ENCODE measurements at places on chromosomes 4 and X.

- no peak for DNase-seq
These were observed 109.2 kb downstream of the MAPK10 start for GRCh38 chr4:86250619-86251018.

- DNase-seq, result no peak
These were observed 11.5 kb downstream of the CTAG1A start for GRCh38 chrX:154596290-154596929.

DNA sequence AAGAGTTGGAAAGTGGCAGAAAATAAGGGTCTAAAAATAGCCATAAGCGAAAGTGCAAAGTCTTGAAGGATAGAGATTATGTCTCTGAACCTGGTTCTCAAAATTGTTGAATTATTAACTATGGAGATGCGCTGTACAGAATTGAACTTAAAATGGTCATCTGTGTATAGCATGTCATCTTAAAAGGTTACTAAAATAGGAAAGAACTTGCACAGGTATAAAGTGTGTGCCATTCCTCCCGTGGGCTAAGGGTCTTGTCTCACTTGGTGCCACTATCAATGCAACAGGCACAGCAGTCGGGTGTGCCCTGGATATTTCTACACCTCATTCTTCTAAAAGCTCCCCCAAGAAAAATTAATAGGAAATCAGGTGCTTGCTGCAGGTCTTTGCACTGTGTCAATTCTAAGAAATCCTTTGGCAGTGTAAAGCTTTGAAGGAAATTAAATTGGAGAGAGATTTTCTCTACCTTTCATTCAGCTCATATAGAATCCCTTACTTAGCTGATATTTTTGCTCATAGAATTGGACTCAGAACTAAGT is 2.4 kb downstream of the SORBS2 start:
- no peak for DNase-seq

- DNase-seq, result no peak
These were observed 2.1 kb upstream of the MTNR1A start for GRCh38 chr4:186557486-186557885.

DNA sequence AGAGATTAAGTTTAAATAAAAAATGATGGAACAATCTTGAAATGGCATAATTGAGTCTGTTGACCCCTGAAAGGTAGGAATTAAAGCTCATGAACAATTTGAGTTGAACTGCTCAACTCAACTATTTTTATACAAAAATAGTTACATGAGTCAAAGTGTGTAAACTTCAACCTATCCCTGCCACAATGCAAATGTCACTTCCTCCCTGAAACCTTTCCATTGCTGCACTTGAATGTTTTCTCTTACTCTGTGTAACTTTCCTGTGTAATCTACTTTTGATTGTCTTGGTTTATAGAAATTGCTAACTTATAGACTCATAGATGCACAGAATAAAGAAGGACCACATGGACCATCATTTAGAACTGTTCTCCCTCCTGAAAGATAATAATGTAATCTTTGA is 218.5 kb downstream of the GBA3 start:
- no peak for DNase-seq

Data from activated CD8-positive, alpha-beta memory T cell treated with anti-CD3 and anti-CD28 coated beads for 1 hour (primary cell).